Kasumi-1 (cell line): ENCODE measurements at places on chromosomes 1 and 21.
A peak's percentile ranks its signal among the peaks of the same experiment; 100 is the strongest.

GRCh38 chr1:201648907-201649721, 110.2 kb downstream of the NAV1 start:
- no peak for DNase-seq

- no peak for DNase-seq
Measured at GRCh38 chr1:240914506-240914905, 302.6 kb upstream of the GREM2 start.

GRCh38 chr1:228008391-228009115, 1.8 kb downstream of the WNT3A start:
- no peak for DNase-seq

- DNase-seq, result peak; percentile 41
Measured at GRCh38 chr1:92743221-92743620, 41.7 kb downstream of the EVI5 start.

GRCh38 chr21:33266789-33267135, 595 bp downstream of the IL10RB start:
- no peak for DNase-seq

DNA sequence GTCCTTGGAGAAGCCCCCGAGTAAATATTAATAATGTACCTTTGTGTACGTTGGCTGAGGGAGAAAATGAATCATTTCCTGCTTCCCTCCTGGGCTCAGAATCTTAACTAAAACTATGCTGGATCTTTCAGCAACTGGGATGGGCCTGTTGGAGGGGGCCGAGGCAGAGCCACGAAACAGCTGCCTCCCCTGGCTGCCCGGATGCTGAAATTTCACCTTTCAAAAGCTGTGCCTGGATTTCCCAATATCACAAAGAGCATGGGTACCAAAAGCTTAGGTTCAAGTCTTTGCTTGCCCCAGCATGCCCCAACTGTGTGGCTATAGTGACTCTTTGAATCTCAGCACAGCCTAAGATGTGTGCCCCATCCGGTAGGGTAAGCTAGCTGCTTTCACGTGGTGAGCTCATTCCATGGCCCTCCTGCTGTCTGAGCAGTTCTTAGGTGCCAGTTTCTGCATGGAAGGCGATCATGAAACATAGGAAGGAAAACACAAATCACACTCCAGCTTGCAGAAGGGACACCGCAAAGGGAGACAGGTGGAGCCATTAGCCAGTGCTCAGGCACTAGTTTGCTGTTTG, 473.5 kb downstream of the PTPRU start:
- no peak for DNase-seq

GRCh38 chr21:28234326-28234725, 758.4 kb downstream of the LTN1 start:
- DNase-seq, result no peak

DNA sequence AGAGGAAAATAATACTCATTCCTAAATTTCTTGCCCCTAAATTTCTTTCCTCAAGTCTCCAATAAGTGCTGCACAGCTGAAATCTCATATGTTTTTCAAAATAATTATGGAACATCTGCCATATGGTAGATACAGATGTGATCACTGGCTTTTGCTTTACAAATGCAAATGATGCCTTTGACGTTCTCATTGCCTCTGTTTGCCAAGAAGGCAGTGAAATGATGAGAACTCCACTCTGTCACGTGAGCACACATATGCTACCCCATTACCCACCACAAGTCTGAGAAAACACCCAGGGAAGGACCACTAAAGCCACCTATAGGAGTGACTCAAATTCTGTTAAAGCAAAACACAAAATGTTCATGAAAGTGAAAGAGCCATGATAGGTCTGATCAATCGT, 43.9 kb downstream of the DSCAM start:
- no peak for DNase-seq

DNA sequence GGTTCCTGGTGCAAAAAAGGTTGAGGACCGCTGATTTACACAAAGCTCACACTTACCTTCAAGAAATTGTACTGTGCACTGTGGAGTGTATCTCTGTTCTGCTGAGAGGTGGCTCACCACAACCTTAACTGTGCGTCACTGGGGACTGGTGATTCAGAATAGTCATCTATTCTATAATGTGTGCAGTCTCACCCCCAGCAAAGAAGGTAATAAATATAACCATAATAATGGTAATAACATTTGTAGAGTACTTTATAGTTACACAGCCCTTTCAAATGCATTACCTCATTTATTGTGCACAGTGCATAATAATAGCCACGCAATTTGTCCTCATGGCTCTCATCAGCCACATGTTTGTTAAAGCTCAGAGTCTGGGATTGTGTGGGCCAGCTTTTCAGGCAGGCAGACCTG, 59.4 kb upstream of the DUSP10 start:
- DNase-seq, result no peak
